ENCODE measurements at places on chromosomes 6 and 20.

DNA sequence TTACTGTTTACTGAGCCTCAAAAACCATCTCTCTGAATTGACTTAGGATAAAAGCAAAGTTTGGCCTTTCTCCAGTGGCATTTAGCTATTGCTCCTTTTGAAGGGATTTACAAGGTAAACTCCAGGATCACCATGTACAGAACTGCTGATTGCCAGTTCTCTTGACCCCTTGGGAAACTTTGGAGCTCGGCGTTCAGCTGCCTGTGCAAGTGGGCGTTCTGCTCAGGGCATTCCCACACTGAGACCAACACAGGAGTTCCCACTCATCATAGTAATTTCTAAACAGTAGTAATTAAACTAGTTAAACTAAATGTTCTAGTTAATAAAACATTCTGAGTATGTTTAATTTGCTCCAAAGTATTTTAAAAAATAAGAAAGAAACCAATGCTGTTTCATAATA lies 14.9 kb downstream of the KCNQ5 start:
- DNase-seq, result no peak

DNA sequence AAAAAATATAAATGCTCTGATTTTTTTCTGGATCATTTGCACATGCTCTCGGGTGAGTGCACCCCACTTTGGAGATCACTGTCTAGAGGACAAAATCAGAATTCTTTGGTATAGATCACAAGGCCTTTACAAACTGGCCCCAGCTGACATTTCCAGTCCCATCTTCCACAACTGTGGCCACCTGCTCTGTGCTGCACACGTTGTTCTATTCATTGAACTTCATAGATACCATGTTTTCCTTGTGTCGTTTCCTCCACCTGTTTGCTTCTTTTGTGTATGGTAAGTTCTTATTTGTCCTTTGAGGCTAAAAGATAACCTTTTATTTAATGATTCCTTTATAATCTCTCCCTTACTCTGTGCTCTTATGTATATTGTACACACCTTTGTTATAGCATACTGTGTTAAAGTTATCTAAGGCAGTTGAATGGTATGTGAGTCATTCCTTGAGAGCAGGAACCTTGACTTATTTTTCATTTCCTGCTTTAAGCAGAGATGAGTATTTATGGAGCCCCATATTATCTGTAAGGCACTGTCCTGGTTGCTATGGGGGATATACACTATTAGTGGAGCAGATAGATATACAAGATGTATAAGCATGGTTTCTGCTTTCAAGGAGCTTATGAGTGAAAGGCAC lies 12.0 kb upstream of the SLC17A5 start:
- DNase-seq, result no peak

DNA sequence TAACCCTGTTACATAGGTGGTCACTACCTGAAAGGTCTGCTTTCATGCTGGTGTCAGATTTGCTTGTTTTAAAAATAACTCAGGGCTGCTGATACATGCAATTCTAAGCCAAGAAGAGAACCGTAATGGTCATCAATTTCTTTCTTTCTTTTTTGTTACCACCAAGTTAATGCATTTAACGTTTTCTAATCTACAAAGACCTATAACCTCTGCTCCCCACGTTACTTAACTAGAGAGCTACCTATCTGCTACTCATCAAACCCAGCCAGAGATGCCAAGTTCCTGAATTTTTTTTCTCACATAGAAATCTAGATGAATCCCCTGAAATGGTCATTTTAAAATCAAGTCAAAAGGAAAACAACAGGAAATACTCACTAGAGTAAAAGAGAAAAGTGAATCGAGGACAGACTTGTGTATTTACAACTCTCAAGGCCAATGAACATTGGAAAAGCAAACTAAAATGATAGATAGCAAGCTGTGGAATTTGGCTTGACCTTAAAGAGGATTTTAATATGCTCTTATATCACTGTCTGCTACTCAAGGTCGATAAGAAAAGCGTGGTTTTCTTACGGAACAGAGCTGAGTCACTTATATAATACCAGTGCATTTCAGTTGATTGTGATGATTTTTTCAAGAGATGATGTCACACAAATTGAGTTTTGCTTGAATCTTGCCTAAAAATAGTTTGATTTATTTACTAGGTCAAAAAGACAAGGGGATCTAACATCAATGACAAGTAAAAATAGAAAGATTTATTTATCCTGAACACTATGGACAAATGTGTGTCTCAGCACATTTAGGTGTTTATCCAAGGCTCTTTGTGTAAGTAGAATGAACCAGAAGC lies 67.9 kb downstream of the SGK1 start:
- DNase-seq, result no peak

DNA sequence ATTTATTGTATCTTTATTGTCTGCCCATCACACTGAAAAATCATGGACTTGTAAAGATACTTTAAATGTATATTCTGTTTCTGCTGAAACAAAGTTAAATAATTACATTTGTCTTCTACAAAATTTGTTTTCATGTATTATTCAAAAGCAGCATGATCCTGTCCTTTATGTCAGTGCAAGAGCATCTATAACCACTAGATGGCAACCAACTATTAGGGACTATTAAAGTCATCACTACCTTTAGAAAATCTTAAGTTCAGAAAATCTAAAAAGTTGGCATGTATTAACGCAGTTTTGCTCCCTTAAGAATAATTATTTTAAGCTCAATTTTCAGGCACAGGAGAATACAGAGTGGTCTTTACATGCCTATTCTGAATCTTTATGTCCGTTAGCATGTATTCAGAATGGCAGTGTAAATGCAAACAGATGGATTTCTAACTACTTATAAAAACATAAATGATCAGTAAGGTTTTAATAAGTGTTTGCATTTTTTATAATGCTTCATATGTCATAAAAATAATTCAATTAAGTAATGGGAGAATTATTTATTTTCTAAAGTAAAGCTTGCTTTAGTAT lies 17.8 kb downstream of the TMEM30A start:
- DNase-seq, result peak; percentile 29

DNA sequence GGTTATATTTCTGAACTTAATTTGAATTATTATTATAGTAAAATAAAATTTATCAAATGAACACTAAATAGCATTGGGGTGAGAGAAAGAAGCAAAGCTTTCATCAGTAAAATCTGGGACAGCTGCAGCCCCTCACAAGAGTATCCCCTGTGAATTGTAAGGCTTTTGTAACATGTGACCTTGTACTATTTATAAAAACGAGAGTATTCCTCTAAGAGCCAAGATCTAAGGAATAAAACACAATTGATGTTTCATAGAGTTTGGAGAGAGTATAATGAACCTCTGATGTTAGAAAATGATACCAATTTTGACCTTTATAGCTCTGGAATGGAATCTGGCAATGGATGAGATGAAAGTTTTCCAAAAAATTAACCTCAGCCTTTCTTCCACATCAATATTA lies 617.2 kb upstream of the ID4 start:
- DNase-seq, result no peak

- DNase-seq, result no peak
These were observed at the start of gene TREML2 for GRCh38 chr6:41200901-41201763. TSS of gene TREML2 (minus strand) at chr6:41201149. CDS start at chr6:41201008, 141 bp downstream.

DNA sequence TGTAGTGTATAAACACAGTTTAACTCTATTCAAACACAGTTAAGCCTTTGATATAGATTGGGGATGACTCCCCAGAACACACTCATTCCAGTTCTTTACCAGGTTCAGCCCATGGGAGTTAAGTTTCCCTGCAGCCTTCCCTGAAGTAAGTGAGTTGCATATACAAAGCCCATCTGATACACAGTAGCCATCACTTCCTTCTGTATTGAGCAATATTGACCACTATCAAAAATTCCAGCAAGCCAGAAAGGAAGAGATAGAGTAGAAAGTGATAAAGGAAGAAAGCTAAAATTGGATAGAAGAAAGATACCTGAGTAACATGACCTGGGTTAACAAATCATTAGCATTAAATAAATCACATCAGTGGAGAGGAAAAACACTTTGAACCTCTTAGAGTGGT lies 34.6 kb downstream of the DEFB114 start:
- DNase-seq, result no peak

GRCh38 chr20:35151736-35152135 lies 4.6 kb upstream of the EDEM2 start:
- no peak for DNase-seq

- DNase-seq, result no peak
These were observed 124.9 kb downstream of the GJA10 start for GRCh38 chr6:90019216-90019615.

DNA sequence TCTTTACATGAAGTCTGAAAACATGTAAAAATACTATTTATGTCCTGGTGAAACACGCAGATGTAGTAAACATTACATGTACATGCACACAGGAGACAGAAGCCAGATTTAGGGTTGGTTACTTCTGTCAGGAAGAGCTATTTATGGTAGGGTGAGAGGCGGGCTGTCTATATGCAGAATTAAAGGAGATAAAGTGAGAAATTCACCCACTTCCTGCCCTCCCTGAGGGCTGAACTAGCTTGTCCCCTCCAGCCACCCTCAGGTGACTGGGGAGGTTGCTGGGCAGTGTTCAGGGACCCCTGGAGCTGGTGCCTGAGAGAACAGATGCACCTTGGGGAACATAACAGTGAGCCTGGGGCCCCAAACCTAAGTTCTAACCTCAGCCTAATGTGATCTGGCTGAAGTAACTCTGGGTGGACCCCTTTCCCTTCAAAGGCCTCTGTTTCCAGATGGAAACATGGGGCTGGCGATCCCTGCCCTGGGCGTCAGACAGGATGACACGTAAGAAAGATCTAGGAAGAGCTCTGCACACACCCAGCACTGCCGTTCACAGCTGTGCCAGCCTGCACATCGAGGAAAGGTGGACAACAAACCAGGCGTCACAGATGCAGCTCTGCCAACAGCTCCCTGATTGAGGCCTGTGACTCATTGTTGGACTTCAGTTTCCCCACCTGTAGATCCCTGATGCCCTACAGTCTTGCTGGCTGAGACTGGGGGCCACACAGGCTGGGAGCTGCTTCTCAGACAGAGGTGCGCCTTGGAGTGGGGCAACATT lies 1.3 kb downstream of the PI16 start:
- DNase-seq, result peak; percentile 48

DNA sequence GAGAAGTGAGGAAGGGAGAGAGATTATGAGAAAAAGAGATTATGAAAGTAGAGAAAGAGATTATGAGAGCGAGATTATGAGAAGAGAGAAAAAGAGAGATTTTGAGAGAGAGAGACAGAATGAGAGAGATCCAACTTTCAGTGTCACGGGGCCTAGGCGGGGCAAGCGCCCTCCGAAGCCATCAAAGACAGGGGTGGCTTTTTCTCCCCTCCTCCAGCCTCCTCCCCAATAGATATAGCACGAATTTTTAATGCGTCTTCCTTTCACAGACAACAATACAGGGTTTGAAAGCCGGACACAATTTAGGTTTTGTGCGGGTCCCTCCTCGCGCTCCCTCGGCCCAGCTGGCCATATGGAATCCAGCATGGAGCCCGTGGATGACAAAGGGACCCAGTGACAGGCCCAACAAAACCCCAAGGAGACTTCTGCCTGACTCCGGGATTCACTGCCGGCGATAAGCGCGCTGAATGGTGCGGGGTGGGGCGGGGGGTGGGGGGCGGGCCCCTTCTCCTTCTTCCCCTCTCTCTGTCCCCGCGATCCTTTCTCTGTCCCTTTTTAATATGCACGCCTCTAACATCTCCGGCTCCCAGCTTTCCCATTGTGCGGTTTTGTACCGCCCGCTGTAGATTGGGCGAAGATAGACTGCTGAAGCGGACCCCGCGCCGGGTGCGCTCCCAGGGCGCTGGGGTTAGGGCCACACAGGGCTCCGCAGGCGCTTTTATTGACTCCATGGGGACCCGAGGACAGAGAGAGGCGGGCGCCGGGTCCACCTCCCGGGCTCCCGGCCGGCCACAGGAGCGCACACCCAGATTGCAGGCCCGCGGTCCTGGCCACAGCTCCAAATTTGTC lies 5.4 kb downstream of the NKX2-2 start:
- DNase-seq, result no peak

GRCh38 chr6:97850458-97851212 lies 567.6 kb upstream of the MMS22L start:
- DNase-seq, result peak; percentile 1

DNA sequence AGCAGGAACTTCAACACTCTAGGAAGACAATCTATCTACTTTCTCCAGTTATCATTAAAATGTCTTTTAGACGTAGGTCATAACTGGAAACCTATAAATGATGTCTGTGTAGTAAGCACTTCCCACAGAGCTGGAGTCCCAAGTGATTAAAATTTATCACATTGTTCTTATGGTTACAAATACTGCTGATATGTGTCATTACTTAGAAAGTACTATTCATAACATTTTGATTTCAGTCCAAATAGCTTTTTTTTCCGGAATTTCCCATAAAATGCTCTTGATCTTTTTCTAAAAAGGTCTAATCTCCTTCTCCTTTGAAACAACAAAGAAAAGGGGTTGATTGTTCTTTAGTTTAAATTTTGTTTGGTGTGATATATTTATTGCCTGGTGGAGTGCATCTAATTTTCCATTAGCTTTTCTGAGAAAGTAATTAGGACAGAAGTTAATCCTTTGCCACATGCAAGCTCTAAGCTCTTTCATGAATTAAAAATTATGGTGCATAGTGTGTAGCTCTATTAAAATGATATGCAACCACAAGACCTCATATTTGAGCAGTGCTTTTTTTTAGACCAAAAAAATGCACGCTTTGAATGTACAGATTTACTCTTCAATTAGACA lies 132.7 kb upstream of the TCF21 start:
- no peak for DNase-seq

- no peak for DNase-seq
These were observed 66.8 kb downstream of the TBC1D7 start for GRCh38 chr6:13261464-13261994.

DNA sequence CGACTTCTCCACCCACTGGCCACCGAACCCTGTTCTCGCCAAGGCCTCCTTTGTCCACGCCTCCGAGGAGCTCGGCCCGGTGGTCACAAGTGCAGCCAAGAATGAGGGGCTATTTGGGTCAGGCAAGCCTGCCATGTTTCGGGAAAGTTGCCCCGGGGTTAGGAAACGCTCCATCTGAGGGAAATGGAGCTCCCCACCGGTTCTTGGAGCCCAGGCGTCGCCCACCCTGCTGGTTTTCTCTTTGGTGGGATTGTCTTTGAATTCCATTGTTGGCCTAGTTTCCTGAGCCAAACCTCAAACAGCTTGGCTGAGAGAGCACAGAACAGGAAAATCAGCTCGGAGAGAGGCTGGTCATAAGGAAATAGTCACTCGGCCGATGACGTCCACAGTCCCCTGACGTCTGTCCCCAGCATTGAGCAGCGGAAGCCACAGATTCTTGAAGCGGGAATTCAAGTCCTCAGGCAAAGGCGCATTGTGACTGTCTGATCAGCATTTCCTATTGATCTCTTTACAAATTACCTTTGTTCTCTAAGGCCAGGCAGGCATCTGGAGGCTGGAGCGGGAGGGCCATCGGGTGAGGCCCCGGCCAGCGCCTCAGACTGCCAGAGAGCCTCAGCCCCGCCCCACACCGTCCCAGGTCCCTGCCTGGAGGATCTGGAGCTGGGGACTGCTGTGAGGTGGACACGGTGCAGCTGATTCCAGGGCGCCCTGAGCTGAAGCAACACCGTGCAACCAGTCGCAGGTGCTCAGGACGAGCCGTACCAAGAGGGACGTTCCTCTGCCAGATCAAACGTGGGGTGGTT lies 138.6 kb downstream of the DLL1 start:
- DNase-seq, result no peak

All from urothelium cell line (cell line).